IPS DF 6.9 (cell line): ENCODE measurements at places on chromosomes 12 and 14.

DNA sequence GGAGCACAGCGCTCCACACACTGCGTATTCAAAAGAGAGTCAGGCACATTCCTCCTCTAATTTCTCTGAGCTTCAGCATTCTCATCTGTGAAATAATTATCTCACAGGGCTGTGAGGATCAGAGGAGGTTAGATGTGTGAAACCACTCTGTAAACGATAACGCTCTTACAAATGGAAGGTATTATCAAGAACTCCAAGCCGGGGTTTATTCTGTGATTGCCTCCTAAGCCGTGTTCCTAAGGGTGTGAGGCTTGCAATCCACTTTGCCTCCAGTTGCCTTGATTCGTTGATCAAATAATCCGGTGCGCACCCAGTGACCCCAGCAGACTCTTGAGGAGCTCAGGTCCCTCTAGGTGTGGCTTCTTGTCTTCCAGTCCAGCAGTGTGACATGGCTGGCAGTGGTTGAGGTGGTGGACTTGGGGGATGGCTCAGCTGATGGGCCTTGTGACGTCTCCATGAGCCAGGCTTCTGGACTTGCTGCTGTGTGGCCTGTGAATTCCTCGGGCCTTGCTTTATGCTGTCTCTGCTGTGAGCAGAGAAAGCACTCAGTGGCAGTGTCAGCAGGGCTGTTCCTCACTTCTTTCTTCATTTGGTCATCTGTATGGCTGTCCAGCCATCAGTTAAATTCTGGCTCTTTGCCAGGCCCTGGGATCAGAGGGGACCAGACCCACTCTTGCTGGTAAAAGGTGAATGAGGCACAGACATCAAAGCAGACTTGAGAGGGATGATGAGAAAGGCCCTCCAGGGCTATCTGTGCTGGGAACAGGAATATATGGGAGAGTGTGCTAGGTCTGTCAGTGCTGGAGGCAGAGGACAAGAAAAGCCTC, 71.0 kb downstream of the SLC25A47 start:
- no peak for DNase-seq

DNA sequence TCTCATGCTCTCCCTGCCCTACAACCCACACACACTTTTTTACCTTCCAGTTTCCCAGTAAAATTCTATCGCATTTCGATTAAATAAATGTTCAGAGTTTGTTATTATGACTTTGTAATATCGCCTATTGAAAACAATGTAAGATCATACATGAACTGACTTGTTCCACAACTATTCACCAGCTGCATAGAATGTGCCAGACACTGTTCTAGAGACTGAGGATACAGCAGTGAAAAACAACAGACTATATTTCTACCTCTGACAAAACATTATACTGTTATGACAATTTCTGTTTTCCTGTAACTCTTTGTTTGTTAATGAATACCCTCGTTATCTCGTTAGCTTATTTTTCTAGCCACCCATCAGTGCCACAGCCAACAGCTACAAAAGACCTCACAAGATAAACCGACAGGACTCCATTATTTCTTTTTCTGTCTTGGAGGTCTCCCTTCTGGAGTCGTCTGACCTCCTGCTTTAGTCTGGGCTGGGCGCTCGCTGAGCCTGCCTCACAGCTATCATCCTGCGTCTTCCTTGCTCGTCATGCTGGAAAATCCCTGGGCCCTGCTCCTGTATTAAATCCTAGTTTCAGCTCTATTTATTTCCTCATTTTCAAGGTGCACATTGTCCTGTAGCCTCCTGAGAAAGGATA, 498.9 kb downstream of the DIO2 start:
- DNase-seq = no peak

DNA sequence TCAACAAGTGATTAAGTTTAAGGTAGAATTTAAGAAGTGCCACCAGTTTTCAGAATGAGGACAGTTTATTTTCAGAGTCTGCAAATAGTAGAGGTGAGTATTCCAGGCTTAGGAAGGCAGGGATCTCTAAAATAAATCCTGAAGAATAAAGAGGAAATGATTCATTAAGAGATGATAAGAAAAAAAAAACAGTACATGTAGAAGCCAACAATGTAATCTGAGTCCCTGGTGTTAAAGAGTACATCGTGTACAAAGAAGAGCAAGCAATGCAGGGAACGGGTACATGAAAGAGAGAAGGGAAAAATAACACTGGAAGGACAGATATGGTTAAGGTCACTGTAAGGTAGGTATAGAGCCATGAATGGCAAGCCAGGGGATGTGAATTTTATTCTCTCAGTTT, 95.2 kb upstream of the FOXG1 start:
- no peak for DNase-seq

DNA sequence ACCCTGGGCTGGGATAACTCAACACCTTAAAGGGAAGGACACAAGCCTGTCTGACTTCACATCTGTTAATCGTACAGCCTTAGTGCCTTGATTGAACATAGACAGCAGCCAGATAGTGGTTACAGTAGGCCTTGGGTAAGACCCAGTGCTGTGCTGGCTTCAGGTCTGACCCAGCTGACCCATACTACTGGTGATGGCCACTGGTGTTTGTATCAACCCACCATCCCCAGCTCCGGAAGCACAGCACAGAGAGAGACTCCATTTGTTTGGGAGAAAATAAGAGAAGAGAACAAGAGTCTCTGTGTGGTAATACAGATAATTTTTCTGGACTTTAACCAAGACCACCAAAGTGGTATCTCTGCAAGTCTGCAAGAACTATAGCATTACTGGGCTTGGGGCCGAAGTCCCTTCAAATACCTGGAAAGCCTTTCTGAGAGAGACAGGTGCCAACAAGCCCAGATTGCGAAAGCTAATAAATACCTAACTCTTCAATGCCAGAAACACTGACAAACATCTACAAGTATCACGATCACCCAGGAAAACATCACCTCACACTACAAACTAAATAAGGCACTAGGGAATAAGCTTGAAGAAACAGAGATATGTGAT, 330.1 kb upstream of the GARIN2 start:
- DNase-seq = no peak

DNA sequence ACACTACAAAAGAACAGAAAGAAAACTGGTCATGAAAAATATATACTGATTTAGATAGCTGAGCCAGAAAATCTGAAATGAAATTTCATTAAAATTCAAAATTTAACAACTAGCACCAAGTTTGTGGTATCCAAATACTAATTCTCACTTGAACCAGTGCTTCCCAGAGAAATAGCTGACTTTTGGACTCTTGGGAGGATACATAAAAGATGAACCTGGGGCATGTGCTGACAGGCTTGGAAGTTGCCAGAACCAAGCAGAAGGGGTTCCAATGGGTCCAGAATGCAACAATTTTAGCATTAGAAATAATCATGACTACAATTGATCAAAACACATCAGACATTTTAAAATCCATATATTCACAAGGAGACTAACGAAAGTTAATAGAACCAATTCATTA, 175.0 kb downstream of the MDGA2 start:
- DNase-seq = no peak

DNA sequence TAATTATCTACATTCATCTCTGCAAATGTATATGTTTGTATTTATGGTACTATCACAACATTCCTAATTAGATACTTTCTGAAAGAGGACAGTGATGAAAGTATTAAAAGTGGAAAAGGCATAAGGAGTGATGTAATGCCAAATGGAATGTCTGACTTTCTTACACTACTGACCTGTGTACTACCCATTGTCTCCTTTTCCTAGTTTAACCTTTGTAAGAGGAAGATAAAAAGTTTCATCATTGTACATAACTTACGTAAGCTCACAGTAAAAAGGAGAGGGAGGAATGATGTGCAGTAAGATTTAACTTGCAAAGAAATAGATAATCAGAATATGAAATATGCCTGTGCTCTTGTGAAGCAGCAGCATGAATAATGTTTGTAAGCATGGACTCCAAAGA, 55.9 kb downstream of the SOX5 start:
- no peak for DNase-seq
